ENCODE measurements at places on chromosomes 4 and X.

DNA sequence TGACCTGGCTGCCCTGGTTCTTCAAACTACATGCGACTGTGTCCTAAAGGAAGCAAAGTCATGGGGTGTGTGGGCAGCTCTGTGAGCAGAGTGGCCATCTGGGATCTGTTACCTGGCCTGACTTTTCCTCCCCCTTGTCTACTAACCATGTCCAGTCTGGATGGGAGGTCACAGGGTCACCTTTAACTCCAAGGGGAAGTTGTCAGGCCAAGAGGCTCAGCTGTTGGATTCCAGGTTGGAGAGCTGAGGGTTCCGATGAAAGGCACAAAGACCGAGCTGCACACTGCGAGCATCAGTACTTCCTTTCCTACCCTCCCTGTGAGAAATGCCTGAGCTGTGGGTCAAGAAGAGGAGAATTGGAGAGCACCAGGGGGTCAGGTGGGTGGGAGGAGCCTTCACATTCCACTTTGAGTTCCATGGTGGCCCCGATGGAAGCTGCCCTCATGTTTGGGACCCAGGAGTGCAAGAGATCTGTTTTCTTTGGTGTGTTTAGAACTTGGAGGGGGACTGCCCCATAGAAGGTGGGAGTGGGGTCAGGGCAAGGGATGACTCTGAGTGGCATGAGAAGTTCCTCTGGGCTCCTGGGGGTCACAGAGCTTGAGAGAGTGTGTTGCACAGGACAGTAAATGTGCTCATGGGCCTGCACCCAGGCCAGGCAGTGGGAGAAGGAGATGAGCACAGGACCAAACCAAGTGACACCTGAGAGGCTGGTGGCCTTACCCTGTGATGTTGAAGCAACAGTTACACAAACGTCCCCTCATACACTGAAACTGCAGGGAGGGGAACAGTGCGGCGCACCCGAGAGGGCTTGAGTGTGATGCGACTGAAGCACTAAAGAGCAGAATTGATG is 36.2 kb downstream of the RGS12 start:
- DNase-seq: no peak

- DNase-seq: no peak
Observed at GRCh38 chrX:80705379-80705778, 104.3 kb downstream of the BRWD3 start.

DNA sequence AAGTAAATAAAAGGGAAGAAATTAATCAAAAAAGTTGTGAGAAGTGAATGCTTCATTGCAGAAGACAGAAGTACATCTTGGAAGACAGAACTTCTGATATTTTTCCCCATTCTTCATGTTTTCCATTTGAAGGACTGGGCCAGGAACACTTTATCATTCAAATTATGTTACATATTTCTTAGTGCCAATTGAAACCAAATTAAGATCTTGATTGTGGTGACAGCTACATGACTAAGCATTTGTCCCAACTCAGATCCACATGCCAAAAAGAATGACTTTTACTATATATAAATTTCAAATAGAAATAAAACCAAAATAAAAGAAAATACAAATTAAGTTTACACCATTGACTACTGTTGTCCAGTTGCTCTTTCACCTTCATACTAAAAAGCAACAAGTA is 14.0 kb upstream of the FGF5 start:
- no peak for DNase-seq

- DNase-seq: peak; percentile 70
Observed at GRCh38 chr4:95825546-95825945, 14.3 kb upstream of the PDHA2 start.

DNA sequence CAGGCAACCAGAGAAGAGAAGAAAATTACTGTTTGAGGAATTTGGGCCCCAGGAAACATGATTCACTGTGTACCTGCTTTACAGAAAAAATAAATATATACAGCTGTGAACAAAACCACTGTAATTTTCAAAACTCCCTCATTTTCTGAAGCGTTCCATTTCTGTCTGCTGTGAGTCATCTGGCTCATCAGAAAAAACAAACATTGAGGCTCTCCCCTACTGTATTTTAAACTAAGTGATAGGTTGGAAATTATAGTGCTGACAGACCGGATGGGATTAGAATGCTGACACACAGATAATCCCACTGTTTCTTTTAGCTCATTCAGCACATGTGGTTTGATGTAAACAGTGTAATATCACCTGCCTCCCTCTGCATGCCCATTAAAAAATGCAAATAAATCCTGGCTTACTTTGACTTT is 847.0 kb downstream of the TRIML1 start:
- no peak for DNase-seq

DNA sequence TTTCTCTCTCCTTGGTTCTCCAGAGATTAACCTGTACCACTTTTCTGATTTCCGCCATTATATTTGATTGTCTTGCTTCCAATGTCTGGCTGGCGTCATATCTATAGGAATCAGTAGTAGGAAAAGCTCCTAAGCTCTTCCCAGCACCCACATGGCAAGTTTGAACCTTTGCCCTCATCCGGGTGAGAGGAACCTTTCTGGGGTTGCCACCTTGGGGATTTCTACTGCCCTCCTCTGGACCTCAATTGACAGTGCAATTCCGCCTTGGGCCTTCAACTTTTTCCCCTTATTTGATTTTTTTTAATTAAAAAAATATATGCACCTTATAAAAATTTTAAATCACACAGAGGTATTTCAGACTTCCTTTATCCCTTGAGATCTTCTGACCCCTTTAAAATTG is 2.0 kb upstream of the CXorf66 start:
- no peak for DNase-seq

DNA sequence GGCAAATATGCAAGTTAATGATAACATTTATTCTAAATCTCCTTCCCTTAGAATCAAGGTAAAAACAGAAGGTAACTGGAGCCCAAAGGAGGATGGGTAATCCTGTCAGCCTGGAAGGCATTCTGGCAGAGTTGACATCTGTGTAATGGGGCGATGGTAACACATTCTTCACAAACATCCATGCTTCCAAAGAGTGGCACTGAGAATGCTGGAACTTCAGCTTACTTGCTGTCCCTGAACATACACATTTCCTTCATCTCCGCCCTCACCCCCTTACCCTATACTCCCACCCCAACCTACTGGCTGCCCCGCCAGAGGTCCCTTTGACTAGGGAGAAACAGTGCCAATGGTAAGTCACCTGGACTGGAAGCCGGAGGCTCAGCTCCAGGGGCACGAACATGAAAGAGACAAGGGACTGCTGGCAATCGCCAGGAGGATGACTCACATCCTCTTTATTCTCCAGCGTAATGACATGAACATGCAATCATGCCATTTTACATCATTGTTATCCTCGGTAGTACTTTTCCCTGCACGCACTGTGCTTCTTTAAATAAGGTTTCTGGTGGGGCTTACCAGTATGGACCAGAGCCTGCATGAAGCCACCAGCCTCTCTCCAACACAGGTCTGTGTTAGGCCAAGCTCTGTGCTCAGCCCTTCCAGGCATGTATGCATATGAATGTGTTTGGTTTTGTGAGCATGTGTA is 694.2 kb upstream of the TENM3 start:
- DNase-seq: no peak

DNA sequence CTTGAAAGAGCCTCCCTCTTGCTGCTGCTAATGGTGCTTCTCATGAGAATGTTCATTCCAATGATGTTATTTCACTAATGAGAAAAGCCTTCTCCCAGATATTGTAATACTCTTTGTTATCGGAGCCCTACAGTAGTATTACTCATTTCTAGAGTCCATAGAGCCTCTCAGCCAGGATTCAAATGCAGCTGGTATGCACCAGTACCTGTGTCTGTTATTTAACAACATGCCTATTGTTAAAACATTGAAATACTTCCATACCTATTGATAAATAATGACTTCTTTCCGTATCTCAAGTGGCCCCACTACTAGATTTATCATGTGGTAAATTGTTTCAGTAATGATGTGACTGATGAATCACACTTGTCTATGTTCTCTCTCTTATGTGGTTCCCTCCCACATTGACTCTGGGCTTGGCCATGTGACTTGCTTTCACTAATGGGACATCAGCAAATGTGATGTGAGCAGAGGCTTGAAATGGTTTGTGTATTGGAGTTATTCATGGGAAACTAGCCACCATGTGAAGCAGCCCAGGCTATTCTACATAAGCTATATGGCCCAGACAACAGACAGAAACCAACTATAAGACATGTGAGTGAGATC is 207.6 kb downstream of the THOC2 start:
- no peak for DNase-seq

- DNase-seq: no peak
Observed at GRCh38 chrX:53047228-53047627, 1.4 kb upstream of the GPR173 start.

- DNase-seq: no peak
Observed at GRCh38 chrX:11899091-11899490, 141.1 kb downstream of the MSL3 start.

GRCh38 chrX:68440442-68440841 is 7.1 kb upstream of the OPHN1 start:
- DNase-seq: no peak

DNA sequence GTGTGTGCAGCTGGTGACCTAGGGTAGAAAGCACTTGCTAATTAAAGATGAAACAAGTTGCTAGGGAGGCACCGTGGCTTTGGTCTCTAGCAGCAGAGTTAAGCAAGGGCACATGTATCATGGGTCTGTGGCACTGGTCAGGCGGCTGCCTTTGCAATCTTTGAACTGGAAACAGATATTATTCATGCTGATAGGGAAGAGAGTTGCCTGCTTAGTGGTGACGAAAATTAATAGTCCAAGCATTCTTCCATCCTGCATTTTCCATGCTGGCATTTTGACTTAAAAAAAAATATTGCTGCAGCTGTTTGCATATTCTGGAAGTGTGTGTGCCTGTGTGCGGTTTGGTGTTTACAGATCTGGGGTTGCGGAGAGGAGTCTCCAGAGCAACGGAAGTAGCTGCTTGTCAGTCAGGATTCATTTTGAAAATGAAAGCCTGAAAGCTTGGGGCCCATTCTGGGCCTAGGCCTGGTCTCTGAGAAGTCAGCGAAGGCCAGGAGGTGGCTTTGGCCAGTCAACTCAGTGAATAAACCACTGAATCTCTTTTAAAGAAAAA is 2.3 kb upstream of the SOWAHD start:
- DNase-seq: no peak

DNA sequence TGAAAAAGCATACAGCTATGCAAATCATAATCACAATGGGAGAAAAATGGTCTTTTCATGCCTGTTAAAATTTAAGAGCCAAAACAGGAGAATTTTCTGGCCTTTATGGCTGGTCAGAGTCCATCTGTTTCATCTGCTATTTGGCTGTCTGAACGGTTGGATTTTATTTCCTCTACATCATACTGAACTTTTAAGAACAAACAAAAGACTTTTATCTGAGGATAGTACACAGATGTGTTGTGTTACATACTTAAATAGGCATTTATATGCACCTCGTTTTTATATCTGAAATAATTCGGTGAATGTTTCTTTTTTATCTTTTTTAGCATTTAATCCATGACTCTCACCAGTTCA is 18.0 kb upstream of the WWC2 start:
- no peak for DNase-seq

DNA sequence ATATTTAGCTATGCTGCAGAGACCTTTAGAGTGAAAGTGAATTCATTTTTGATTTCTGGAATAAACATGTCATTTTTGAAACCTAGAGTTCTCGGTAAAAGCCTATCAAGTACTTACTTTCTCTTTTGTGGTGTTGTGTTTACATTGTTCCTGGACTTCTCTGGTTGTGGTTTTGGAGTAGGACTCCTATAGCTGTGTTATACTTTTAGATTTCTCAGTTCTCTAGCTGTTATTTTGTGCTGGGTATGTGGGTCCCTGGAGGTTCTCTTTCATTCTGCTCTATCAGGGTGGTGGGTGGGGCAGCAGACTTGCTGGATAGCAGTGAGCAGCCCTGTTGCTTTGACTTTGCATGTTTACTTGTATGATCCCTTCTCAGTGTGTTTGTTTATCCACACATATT is 25.6 kb upstream of the MSMO1 start:
- DNase-seq: no peak

DNA sequence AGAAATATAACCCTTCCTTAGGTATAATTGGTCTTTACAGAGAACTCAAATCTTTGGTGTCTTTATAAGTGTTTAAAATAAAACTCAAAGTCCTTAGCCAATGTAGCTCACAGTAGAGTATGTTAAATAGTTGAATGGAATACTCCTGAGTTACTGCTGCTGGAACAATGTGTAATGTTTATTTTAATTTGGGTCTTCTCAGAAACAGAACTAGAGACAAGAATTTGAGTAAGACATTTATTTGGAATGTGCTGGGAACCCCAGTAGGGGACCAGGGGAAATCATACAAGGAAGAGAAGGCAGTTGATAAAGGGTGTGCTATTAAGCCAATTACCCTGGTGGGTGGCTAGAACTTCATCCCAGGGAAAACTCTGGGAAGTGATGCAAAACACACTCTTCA is 240.4 kb upstream of the LDB2 start:
- DNase-seq: no peak

DNA sequence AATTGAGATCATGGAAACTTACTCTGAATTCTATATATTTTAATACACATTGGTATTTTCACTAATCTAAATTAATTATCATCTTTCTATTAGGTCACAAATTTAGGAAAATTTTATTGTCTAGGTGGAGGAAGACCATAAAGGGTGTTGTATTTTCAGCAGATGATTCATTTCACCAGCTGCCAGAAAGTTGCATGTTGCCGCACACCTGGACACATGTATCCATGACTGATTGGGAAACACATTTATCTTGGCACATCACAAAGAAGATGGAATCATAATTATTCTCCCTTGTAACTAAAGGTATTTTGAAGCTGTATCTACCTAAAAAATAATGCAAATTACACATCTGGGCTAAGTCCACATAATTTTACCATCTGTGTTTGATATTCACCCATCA is 33.1 kb downstream of the SLC7A11 start:
- DNase-seq: no peak

DNA sequence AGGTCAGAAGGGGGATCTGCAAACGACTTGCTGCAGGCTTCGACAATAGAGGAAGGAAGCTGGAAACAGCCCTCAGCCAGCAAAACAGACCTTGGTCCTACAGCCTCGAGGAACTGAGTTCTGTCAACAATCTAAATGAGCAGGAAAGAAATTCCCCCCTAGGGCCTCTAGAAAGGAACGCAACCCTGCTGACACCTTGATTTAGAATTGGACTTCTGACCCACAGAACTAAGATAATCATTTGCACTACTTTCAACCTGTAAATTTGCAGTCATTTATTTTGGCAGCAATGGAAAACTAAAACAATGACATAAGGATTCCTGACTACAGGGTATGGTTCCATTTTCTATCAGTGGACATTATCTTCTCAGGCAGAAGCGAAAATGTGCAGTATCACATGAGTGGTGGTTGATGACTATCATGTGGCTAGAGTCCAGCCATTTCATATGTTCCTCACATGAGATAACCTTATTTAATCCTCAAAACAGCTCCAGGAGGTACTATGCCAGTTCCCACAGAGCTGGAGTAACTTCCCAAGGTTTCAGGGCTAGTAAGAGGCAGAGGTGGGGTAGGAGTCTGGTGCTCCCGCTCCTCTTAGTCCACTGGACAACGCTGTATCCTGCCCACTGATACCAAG is 61.6 kb downstream of the SAT1 start:
- DNase-seq: no peak

DNA sequence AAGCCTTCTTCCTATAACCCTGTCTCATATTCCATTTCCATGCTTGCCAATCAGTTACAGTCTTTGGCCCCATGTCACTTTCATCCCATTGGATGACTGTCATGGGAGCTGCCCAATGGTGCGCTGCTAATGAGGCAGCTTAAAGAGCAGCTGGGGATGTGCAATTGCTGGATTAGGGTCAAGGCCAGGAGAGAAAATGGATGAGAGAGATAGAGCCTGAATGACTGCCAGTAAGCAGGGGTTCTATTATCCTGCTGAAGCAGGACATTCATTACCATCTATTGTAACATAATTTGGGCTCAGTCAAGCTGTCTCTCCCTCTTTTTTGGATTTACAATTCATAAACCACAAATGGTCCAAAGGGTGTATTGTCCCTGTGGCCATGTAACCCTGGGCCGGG is 909.0 kb downstream of the CENPC start:
- DNase-seq: no peak

All from SK-N-MC (cell line).